Stimulated activated CD8-positive, alpha-beta memory T cell treated with anti-CD3 and anti-CD28 coated beads, Interleukin-4, amount 100 ng/mL, for 1 hour (primary cell): ENCODE measurements at places on chromosomes 1 and 21.

DNA sequence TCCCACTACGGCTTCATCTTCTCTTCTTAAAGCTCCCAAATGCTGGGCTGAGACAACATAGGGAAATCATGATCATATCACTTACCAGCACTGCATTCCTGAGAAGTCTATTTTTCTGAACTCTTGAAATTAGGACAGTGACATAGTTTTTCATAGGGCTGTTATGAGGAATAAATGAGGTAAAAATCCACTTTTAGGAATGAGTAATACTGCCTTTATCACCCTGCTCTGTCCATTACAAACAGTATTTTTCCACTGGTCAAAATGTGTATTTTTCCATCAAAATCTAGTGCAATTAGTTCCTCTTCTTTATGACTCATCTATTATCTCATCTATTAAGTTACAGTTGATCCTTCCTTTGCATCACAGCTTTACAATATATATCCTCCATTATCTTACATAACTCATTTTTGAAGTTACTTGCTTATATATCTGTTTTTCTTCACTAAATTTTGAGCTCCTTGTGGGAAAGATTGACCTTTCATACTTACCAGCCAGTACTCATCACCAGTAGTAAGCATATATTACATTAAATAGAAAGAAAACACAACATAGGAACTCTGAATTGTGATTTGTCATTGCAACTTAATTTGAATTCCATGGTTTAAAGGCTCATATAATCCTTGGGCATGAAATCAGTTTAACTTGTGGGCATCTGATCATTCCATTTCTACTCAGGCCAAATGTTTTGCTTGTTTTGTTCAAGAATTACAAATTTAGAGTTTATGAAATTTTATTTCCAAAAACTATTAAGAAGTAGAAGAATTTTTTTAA, 37.1 kb downstream of the PRRX1 start:
- DNase-seq, result no peak

GRCh38 chr21:22211943-22212342, 1213.7 kb downstream of the NCAM2 start:
- no peak for DNase-seq

DNA sequence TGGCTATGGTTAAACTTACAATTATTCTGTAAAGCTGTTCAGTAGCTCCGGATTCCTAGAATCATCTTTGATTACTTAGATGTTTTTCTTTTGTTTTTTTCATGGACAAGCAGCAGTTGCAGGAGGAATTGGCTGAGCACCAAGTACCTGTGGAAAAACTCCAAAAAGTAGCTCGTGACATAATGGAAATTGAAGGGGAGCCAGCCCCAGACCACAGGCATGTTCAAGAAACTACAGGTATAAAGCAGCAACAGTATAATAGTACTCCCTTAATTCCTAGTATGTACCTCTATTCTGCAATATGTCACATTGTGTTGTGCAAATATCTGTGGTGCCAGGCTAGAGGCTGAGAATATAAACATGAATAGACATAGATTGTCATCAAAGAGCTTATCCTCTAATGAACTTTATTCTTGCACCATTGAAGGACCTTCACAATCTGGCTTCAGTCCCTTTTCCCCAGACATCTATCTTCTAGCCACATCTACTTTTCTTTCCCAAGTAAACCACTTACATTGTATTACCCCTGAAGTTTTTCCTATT, 132.3 kb upstream of the BMP8A start:
- DNase-seq, result no peak

GRCh38 chr1:47226839-47227215, 5.2 kb downstream of the TAL1 start:
- no peak for DNase-seq

- DNase-seq, result no peak
Measured at GRCh38 chr21:39314143-39315027, 953 bp upstream of the BRWD1 start.

DNA sequence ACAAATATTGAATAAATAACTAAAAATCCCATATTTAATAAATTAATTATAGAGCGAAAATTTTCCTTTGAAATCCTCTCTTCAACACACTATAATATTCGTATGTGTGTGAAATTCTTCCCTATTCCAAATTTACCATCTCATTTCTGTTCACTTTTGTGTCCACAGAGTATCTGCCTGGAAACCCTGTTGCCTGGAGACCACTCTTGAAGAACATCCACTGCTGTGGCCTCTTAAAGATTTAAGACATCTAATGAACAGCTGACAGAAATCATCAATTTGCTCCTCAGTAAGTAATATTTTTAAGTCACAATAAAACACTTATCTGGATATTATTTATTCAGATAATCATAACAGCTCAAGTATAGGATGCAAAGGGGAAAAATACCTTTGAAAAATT, 69.7 kb downstream of the CYYR1 start:
- DNase-seq, result no peak

DNA sequence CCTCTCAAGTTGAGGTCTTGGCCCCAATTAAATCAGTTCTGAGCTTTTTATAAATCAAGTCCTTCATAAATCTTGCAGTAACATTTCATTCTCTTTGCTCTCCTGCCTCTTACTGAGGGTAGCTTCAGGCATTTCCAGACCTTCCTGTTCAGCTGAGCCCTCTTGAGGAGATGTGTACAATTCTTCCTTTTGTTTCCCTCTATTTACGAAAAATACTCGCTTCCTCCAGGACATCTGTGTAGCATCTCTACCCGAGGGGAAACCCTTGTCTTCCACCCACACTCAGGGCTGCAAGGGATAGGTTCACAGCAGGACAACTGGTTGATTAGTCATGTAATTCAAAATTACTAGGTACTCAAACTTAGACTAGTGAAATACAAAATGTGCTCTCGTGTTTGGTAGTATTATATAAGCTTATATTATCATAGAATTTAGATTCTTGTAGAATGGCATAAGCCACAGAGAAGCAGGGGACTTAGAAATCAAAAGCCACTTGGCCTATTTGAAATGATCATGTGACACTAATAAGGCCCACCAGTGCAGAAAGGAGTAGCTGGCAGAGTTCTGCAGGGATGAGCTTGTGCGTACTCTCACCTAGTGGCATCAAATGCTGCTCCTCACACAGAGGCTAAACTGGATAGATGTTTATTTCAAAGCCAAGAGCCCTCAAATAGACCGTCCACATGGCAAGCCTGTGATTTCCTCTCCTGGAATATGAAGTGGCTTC, 126.7 kb downstream of the GDAP2 start:
- no peak for DNase-seq

GRCh38 chr1:37100310-37100709, 66.0 kb upstream of the GRIK3 start:
- DNase-seq, result no peak

GRCh38 chr1:60173729-60174505, 100.3 kb upstream of the C1orf87 start:
- no peak for DNase-seq

GRCh38 chr1:43269627-43270375, at the start of gene TMEM125:
Gene TMEM125 (plus strand): TSS chr1:43269983. CDS start chr1:43272723, 2,740 bp downstream.
- no peak for DNase-seq

- DNase-seq, result no peak
Measured at GRCh38 chr1:100861379-100861778, 33.3 kb downstream of the EXTL2 start.

- no peak for DNase-seq
Measured at GRCh38 chr1:12400027-12400693, 170.3 kb downstream of the VPS13D start.

DNA sequence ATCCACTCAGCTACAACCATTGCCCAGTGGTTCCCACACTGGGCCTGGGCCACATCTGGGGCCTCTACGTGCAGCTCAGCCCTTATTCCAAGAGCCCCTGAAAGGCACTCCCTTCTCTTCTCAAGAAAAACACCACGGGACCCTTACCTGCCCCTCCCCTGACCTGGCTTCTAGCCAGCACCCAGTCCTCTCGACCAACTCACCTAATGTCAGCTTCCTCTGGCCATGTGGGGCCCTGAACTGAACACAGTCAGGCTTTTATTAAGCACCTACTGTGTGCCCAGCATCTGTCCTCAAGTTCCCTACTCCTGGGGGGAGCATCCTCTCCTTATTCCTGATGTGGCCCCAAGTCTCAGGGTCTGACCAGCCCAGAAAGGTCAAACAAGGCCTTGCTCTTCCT, 208.4 kb downstream of the MATN1 start:
- DNase-seq, result no peak

DNA sequence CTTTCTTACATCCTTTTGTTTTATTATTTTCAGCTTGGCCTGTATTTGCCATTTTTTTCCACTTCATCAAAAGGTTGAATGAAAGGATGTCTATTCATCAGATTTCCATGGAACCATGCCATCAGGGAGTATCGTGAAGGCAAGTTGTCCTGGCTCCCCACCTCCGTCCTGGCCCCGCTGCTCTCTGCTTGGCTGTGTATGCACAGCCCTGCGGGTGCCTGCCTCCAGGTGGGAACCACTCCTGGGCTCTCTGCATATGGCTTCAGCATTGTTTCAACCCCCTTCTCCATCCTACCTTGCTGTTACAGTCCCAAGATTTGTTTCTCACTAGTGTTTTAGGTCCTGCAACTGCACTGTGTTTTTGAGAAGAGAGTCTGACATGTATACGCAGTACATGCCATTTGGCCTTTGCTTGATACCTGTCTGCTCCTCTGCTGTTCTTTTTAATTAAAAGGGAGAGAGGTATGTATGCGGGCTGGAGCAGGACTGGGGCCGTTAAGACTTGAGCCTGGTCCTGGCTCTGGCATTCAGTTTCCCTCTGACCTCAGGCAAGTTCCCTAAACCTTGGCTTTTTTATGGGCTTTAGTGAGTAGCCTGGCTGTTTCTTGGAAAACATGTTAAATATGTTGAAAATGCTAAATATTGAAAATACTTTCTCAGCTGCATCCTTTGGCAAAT, 69.9 kb upstream of the GCLM start:
- no peak for DNase-seq
